Common myeloid progenitor, CD34-positive (primary cell): ENCODE measurements at places on chromosomes 1 and 21.

- DNase-seq = no peak
Measured at GRCh38 chr1:173134029-173134428, 73.1 kb downstream of the TNFSF4 start.

GRCh38 chr1:224734261-224734935 lies 118.3 kb downstream of the CNIH3 start:
- DNase-seq = no peak

- no peak for DNase-seq
Measured at GRCh38 chr1:147800804-147801203, 40.4 kb upstream of the GJA5 start.

GRCh38 chr1:175267716-175268416 lies 75.3 kb upstream of the KIAA0040 start:
- DNase-seq = no peak

- DNase-seq = no peak
Measured at GRCh38 chr1:13707164-13707563, 7.2 kb downstream of the PRDM2 start.

- no peak for DNase-seq
Measured at GRCh38 chr1:15016001-15016400, 137.5 kb upstream of the TMEM51 start.

- no peak for DNase-seq
Measured at GRCh38 chr1:42971841-42972291, 13.2 kb upstream of the SLC2A1 start.

DNA sequence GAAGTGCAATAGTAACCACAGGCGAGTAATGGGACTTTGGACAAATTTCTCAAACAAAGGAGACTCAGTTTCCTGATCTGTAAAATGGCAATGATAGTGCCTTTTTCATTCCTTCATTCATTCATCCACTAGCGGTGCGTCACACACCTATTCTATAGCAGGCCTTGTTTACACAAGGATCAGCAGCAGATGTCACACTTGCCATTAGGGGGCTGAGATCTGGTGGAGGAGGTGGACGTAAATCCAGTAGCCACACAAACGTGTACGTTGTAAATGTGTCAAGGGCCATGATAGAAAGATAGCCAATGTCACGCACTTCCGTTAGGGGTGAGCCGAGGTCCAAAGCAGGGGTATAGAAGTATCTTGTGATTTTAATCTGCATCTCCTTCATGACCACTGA lies 34.2 kb downstream of the SERINC2 start:
- DNase-seq = no peak

DNA sequence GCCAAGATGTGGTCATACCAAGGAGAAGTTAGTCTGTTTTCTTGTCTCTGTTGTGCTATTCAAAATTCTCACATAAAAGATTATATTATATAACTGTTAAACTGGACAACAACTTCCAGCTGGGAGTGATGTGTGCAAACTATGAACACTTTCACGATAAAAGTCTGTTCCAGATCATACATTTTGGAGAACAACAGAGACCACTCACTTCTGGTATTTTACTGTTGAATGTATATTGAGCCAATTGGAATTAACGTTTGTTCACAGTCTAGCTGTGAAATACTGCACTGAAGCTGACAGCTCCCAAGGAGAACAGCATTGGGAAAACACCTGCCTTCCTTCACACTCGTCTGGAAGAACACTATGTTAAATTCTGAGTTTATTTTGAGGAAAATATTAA lies 860 bp upstream of the SHCBP1L start:
- no peak for DNase-seq

DNA sequence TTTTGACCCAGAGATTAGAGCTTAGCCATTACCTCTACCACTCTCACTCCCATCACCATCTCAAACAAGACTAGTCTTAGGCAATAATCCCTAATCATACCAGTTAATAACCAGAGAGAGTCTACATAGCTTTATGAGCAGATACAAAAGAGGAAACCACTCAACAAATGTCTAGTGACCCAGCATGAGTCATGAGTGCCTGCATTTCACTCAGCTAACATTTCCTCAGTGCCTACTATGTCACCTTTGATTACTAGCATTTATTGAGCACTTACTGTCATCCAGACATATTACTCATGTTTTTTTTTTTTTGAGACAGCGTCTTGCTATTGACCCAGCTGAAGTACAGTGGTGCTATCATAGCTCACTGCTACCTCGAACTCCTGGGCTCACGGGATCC lies 35.9 kb upstream of the GALNT2 start:
- DNase-seq = peak; percentile 23

DNA sequence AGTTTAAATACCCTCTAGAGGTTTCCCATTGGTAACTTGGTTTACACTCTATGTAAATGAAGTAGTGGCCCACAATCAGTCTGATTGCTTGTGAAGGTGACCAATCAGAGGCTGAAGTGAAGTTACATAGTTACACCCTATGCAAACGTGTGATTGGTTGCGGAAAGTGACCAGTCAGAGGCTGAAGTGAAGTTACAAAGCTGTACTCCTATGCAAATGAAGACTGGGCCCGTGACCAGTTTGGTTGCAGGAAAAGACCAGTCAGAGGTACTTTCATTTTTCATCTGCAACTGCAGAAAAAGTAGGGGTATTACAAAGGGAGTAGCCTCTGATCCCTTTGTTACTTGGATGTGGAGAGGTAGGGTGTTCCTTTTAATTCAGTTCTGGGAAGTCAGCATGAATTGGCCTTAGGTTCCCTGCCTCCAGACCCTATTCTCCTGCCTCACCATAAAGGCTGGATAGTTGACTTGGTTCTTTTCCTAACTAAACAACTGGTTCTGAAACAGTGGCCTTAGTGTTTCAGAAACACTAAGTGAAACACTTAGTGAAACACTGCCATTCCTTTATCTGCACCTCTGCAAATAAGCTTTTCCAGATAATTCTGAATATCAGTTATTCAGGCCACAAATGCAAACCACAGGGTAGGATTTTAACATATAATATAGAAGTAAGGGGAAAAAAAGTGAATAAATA lies 39.3 kb downstream of the MAGI3 start:
- no peak for DNase-seq

DNA sequence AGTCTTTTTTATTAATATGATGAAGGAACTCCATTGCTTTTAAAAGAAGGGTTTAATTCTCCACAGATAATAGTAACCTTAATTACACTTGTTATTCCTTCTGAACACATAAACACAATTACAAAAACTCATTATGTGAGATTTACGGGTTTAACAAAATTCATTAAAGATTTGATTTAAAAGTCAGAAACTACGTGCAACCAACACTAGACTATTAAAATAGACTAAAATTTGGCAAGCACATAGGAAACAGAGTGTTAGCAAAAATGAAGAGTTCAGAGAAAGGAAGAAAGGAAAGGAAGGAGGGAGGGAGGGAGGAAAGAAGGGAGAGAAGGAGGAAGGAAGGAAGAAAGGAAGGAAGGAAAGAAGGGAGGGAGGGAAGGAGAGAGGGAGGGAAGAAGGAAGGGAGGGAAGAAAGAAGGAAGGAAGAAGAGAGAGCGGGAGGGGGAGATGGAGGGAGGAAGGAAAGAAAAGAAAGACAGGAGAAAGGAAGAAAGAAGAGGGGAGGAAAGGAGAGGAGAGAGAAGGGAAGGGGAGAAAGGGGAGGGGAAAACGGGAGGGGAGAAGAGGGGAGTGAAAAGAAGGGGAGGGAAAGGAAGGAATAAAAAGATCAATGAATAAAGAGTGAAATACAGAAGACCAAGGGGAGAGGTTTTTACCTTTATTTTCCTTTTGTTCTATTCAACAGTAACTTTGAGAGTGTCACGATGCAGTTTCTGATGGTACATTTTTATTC lies 123.4 kb upstream of the LYPLAL1 start:
- DNase-seq = no peak

DNA sequence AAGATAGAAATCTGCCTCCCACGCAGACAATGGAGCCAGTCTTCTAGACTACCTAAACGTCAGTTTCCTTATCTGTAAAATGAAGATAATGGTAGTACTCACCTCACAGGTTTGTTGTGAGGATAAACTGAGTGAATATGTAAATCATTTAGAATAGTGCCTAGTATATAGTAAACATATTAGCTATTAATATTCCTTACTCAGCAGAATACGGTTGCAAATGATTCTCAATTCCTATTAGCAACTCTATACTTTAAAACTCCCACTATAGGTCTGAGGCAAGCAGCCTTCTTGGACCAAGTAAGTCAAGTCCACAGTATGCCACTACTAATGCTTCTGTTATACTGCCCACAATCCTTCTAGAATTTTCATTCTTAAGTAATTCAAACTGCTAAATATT lies 5.4 kb downstream of the GTF2B start:
- DNase-seq = no peak

GRCh38 chr1:116172666-116173065 lies 61.5 kb downstream of the MAB21L3 start:
- no peak for DNase-seq

- no peak for DNase-seq
Measured at GRCh38 chr1:31902510-31902860, 35.7 kb downstream of the PTP4A2 start.

DNA sequence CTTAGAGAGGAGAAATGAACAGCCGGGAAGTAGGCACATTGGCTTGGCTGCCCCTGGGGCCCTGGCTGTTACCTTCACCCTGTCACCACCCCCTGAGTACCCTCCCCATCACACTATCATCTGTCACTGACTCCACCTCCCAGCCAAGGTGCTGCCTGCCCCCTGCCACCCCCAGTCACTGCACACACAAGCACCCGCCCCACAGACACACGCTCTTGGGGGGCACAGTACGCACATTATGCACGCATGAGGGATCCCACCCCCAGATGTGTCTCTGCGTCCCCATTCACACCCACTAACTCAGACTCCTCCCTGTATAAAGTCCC lies 223.3 kb downstream of the PTPRU start:
- DNase-seq = no peak

GRCh38 chr21:32921632-32922230 lies 104.0 kb upstream of the OLIG2 start:
- peak; percentile 46 for DNase-seq

DNA sequence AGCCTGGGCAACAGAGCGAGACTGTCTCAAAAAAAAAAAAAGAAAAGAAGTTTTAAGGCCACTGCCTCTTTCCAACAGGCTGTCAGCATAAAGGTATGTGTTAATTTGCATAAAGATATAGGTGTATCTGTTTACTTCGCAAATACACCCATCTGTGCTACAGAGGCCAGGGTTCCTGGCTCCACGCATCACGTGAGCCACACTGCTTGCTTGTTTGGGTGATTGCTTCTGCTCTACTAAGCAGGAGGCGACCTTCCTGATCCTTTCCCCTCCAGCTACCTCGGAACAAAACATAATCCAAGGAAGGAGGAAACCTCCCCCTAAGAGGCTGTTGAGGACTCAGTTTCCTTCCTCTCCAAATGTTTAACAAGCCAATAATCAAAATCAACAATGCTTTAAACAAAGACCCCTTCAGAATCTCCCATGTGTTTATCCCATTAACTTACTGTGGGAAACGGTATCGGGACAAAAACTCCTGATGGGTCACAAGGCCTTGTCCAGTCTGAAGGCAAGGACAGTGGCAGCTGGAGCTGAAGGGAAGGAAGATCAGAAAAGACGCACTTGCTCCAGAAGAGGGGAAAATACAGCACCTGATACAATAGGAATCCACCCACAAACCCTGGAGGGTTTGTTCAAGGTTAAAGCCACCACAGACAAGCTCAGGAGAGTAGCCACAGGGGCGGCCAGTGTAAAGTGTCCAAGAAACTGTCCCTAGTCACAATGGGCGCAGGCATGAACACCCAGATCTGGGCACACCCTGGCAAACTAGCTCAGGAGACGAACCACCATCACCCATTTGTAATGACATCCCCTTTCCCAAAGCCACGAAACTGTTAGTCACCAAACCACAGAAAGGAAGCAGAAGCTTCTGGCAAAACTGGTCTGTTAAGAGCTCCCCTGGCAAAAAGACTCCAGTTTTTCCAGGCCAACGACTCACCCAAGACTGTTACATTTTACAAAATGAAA lies 17.2 kb downstream of the CTNNBIP1 start:
- peak; percentile 84 for DNase-seq

- DNase-seq = no peak
Measured at GRCh38 chr1:83706354-83706938, 292.5 kb downstream of the TTLL7 start.

GRCh38 chr1:55015731-55016620 lies 17.2 kb downstream of the BSND start:
- DNase-seq = no peak

- DNase-seq = peak; percentile 38
Measured at GRCh38 chr1:42034426-42034825, 115.7 kb upstream of the HIVEP3 start.

- DNase-seq = no peak
Measured at GRCh38 chr1:71157151-71157550, 76.3 kb upstream of the ZRANB2 start.

DNA sequence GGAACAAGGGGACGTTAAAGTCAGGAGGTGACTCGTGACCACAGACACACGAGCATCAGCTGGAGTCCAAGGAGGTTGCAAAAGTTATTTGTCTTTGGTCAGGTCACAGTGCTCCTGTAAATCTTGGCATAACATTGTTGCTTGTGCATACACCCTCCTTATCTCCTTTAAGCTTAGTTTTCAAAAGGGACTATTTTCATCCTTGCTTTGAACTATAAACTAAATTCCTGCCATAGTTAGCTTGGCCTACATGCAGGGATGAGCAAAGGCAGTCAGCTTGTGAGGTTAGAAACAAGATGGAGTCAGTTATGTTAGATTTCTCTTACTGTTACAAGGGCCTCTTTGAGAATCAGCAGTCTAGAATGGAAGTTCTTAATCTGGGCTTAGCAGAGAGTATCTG lies 28.0 kb upstream of the FASLG start:
- DNase-seq = no peak

DNA sequence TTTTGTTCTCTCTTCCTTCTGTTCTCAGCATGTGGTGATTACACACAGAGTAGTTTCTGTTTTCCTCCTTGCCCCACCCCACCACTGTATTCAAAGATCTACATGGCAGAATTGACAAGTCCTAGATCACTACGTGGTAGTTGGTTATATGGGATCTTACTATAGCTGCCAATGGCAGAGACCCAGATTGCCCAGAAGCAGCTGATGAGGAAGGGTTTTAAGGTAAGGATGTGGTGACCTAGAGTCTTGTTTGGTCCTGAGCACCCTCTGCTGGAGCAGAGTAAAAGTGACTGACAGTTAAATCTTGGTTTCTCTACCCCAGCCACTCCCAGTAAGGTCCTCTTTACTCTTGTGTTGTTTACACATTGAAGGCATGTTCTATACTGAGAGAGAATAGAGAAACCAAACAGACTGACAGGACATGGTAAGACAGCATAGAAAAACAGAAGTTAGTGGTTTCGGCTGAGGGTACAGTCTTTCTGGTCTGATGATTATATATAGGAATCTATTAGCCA lies 22.8 kb upstream of the STRIP1 start:
- DNase-seq = peak; percentile 82

GRCh38 chr1:211326528-211327345 lies at the start of gene TRAF5:
TSS of gene TRAF5 (plus strand) at chr1:211326833. CDS start at chr1:211353240, 26,407 bp downstream.
- peak; percentile 39 for DNase-seq

GRCh38 chr1:221344693-221345092 lies 397.2 kb downstream of the DUSP10 start:
- DNase-seq = no peak

DNA sequence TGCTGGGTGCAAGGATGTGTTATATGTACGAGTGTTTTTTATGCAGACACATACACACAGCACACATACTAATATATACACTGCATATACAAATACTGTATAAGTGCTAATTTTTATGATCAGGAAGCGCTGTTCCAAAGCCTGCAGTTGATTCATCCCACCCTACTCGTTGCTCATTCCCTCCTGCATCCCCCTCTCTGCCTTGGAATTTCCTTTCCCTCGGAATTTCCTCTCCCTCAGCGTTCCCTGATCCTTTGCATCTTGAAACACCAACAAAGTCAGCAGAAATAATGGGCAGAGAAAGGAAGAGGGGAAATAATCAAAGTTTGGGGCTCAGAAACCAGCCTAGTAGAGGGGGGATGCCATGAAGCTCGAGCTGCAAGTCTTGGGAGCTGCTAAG lies 98.9 kb downstream of the CSMD2 start:
- DNase-seq = no peak

GRCh38 chr1:156677616-156678596 lies 699 bp upstream of the NES start:
- DNase-seq = peak; percentile 73
